ENCODE measurements at places on chromosomes 11 and 22. TPM values are rescaled to one million over a fixed set of nuclear protein-coding genes. Genes with fewer than 3 reads are reported as not detected.

The OR5P2 gene
- total RNA-seq = not detected

DNA sequence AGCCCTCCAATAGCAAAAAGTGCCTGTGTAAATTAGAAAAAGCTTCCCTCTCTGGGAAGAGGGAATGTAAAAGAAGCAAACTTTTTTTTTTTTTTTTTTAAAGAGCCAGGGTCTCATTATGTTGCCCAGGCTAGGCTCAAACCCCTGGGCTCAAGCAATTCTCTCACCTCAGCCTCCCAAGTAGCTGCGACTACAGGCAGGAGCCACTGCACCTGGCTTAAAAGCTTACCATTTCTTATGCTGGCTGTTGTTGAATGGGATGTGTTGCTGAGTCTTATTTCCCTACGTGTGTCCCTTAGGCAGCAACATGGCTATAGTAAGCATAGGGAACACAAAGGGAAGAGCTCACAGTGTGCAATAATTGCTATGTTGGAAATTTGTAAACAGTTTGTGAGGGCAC lies 225.5 kb upstream of the CCDC90B start:
- no peak overlapping the region for H3K4me3 ChIP-seq
- no peaks in the 10 kb centered on the region for H3K27me3 ChIP-seq
- no peak for DNase-seq
- no peaks in the 10 kb centered on the region for H3K4me1 ChIP-seq
- no peaks in the 10 kb centered on the region for H3K36me3 ChIP-seq

DNA sequence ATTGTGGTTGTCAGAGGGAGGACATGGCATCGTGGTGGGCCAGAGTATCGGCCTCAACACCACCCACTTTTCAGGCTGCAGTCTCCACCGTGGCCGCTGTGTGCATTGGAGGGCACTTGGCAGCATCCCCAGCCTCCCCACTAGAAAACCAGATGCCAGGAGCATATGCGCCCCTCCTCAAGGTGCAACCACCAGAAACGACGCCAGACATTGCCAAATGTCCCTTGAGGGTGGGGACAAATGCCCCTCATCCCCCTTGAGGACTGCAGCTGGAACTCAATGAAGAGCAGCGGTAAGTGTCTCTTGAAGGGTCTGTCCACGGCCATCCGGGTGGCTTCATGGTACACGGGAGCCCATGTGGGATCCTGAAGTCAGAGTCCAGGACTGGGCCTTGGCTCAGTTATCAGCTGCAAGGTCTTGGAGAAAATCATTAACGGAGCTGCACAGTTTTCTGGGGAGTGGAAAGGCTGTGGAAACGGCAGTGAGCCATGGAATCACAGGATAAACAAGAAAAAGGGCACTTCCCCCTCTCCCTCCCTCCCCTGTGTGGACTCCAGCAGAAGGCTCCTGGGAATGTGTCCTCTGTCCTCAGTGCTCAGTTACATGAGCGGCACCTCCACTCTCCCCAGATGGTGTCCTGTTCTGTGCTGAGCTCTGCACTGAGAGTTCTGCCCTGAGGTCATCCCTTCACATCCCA lies 324.4 kb upstream of the B3GAT1 start:
- H3K4me3 ChIP-seq = no peak overlapping the region
- no peaks in the 10 kb centered on the region for H3K4me1 ChIP-seq
- H3K27ac ChIP-seq = no peak overlapping the region
- no peaks in the 10 kb centered on the region for H3K36me3 ChIP-seq
- no peak for DNase-seq
- H3K27me3 ChIP-seq = no peaks in the 10 kb centered on the region

The DENND6B gene
- total RNA-seq = 3.1 TPM

The RFPL3 gene
- not detected for total RNA-seq

DNA sequence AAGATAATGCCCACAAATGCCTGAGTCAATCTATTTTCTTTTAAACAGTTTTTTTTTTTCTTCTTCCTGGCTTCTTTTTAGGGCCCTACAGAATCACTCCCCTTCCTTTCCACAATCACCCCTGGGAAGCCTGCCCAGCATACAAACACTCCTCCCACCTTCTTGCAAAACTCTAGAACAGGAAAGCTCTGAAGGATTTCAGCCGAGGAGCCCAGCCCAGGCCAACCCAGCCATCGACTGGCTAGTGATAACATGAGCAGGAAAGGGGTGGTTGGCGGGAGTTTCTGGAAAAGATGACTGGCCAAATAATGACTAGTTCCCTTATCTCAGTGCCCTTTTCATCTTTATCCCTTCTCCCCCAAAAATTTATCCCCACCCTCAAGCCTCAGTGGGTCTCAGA lies 68.2 kb downstream of the USP35 start:
- no peak overlapping the region for H3K27ac ChIP-seq
- no peaks in the 10 kb centered on the region for H3K27me3 ChIP-seq
- H3K4me3 ChIP-seq = no peak overlapping the region
- no peak for DNase-seq
- H3K4me1 ChIP-seq = no peaks in the 10 kb centered on the region
- H3K36me3 ChIP-seq = peaks cover 10% of the 10 kb centered on the region

The APOL5 gene
- not detected for total RNA-seq

The NXPE2 gene
- total RNA-seq = not detected

DNA sequence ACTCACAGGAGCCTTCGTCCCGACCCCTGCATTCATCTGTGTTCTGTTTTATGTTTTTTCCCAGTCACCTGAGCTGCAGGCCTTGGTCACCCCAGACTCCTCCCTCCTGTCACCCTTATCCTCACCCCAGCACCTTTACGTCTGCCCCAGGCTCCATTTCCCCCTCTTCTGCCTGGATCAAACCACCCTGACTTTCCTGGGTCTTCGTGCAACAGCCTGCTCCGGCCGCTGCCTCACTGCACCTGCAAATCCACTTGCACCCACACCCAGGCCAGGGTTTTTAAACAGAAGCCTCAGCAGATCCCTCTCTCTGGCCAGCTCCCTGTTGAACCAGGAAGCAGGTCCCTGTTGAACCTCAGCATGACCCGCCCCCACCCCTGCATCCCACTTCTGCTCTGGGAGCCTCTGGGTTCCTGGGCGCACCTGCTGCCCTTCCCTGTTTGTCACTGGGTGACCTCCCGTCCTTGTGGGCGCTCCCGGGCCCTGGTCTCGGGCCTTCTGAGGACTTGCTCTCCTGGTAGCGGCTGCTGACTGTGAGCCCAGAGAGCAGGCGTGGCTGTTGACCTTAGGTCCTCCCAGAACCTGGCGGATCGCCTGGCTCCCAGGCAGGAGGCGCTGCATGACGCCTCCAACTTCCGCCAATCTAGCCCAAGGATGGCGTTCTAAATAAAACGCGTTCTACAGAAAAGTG lies 12.8 kb downstream of the MAPK8IP2 start:
- no peak overlapping the region for H3K27ac ChIP-seq
- peaks cover 16% of the 10 kb centered on the region for H3K27me3 ChIP-seq
- no peak overlapping the region for H3K4me3 ChIP-seq
- peaks cover 14% of the 10 kb centered on the region for H3K4me1 ChIP-seq
- no peaks in the 10 kb centered on the region for H3K36me3 ChIP-seq

DNA sequence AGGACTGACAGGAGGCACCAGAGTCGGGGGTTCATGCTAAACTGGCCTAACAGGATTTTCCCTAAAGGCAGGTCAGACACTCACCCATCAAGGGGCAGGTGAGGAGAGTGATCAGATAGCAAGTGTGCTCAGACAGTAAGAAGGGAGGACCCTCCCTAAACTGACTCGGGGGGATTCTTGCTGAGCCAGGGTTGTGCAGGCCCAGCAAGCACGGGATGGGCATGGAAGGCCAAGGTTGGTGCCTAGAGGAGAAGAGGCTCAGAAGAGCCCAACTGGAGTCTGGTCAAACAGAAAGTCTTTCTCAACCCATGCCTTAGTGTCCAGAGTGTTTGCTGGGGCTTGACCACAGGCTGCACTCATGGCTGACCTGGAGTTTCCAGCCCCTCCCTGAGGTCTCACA lies 6.2 kb upstream of the APOL1 start:
- H3K36me3 ChIP-seq = peaks cover 8% of the 10 kb centered on the region
- peaks cover 4% of the 10 kb centered on the region for H3K4me1 ChIP-seq
- no peak overlapping the region for H3K4me3 ChIP-seq
- H3K27ac ChIP-seq = no peak overlapping the region
- DNase-seq = no peak
- H3K27me3 ChIP-seq = peaks cover 3% of the 10 kb centered on the region

DNA sequence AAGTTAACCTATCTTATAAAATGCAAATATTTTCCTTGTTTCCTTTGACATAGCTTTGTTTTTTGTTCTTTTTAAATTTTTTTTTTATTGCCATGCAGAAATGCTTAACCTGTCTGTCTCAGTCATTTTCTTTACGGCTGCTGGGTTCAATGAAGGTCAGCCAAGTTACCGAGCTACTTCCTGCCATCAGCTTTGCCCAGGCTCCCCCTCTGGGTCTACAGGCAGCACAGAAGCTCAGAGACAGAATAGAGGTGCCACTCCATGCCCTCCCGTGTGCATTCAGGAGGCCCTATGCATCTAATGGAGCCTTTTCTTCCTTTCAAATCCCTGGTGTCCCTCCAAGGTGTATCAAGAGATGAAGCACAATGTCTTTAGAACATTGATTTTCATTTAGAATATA lies 411.0 kb upstream of the NARS2 start:
- DNase-seq = no peak
- no peaks in the 10 kb centered on the region for H3K4me1 ChIP-seq
- H3K27me3 ChIP-seq = no peaks in the 10 kb centered on the region

The ANO9 gene
- 94.2 TPM for total RNA-seq

GRCh38 chr22:32202539-32203180 lies 2.2 kb downstream of the RFPL2 start:
- peak; percentile 38 for DNase-seq
- peaks cover 51% of the 10 kb centered on the region for H3K4me1 ChIP-seq
- peaks cover 20% of the 10 kb centered on the region for H3K27me3 ChIP-seq
- H3K36me3 ChIP-seq = no peaks in the 10 kb centered on the region
- no peak overlapping the region for H3K27ac ChIP-seq

The ELMOD1 gene
- total RNA-seq = not detected

The VSTM5 gene
- total RNA-seq = not detected

DNA sequence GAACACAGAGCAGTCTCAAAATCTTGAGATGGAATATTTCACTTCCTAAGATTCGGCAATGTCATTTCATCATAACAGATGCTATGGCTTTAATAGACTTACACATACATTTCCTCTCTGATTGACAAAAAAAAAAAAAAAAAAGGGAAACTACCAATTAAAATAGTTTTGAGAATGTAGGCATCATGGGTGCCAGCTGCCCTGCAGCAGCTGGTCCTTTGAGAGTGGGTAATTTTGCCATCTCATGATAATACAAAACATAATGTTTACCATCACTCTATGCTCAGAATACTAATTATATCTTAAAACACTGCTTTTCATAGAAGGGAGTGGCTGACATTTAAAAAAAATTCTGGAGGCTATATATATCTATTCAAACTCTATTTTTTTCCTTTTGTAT lies 775.6 kb upstream of the CCDC90B start:
- H3K27me3 ChIP-seq = no peaks in the 10 kb centered on the region
- no peak overlapping the region for H3K27ac ChIP-seq
- DNase-seq = no peak
- no peaks in the 10 kb centered on the region for H3K36me3 ChIP-seq
- H3K4me3 ChIP-seq = no peak overlapping the region
- H3K4me1 ChIP-seq = no peaks in the 10 kb centered on the region

DNA sequence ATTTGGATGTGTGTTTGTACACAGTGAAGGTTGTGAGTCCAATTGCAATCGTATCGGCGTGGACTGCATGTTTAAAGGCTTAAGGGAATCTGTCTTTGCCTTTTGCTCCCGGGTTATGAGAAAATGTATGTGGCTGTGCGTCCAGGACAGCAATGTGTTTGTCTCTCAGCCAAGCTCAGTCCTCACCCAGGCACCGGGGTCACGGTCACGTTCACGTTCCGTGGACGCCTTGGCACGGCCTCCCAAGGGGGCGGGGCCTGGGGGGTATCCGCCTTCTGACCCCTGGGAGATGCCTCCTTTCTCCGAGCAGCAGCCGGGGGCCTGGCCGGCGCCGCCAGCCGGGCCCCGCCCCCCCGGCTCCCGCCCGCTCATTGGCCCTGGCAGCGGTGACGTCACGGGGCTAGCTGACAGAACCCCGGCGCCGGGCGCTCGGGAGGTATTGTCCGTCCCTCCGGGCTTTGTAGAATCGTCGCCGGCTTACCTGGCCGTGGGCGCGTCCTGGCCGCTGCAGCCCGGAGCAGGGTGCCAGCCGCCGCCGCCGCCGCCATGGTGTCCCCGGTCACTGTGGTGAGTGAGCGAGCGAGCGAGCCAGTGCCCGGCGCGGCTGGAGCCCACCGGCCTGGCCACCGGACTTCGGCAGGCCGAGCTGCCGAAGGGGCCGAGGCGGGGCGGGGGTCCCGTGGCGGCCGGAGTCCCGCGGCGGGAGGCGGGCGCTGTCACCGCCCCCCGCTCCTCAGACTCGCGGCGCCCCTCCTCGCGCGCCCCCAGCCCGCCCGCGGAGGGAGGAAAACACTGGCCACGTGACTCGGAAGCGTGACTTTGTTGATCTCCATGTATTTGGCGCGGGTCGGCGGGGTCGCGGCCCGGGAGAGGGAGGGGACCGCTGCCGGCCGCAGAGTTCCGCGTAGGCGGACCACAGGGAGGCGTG lies at the start of gene TMEM86A:
Gene TMEM86A (plus strand): TSS at position 439 of the 928 bp plus-strand sequence. CDS start 108 bp downstream, at position 547.
- peaks cover 17% of the 10 kb centered on the region for H3K4me1 ChIP-seq
- peaks cover 18% of the 10 kb centered on the region for H3K27me3 ChIP-seq
- peak within 1 kb of the TSS; percentile 72 for H3K4me3 ChIP-seq
- DNase-seq = peak; percentile 91
- H3K27ac ChIP-seq = peak within 1 kb of the TSS; percentile 52
- H3K36me3 ChIP-seq = no peaks in the 10 kb centered on the region

GRCh38 chr22:28115426-28115825 lies 196.4 kb upstream of the PITPNB start:
- no peak for DNase-seq
- no peaks in the 10 kb centered on the region for H3K36me3 ChIP-seq
- H3K27me3 ChIP-seq = peaks cover 2% of the 10 kb centered on the region
- no peak overlapping the region for H3K27ac ChIP-seq
- H3K4me3 ChIP-seq = no peak overlapping the region

DNA sequence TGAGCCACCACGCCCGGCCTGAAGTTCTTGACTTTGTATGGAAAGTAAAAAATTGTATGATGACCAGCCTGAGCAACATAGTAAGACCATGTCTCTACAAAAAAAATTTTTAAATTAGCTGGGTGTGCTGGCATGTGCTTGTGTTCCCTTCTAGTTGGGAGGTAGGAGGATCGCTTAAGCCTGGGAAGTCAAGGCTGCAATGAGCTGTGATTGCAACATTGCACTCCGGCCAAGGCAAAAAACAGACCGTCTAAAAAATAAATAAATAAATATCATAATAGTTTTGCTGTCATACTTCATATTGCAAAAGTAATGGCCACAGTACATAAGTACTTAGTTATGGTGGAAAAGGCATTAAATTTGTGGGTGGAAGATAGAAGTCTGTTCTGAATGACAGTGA lies 3.4 kb downstream of the AGBL2 start:
- DNase-seq = no peak
- H3K27me3 ChIP-seq = no peaks in the 10 kb centered on the region
- peaks cover 7% of the 10 kb centered on the region for H3K36me3 ChIP-seq
- H3K27ac ChIP-seq = no peak overlapping the region
- no peak overlapping the region for H3K4me3 ChIP-seq
- H3K4me1 ChIP-seq = peaks cover 30% of the 10 kb centered on the region

The TNNI2 gene
- total RNA-seq = not detected

- DNase-seq = no peak
- no peak overlapping the region for H3K27ac ChIP-seq
- no peaks in the 10 kb centered on the region for H3K27me3 ChIP-seq
- H3K36me3 ChIP-seq = no peaks in the 10 kb centered on the region
Measured at GRCh38 chr22:48783821-48784266, 1043.8 kb downstream of the BRD1 start.

GRCh38 chr11:77542296-77542695 lies 47.5 kb upstream of the AQP11 start:
- no peaks in the 10 kb centered on the region for H3K4me1 ChIP-seq
- H3K36me3 ChIP-seq = no peaks in the 10 kb centered on the region
- peaks cover 3% of the 10 kb centered on the region for H3K27me3 ChIP-seq
- H3K27ac ChIP-seq = no peak overlapping the region
- no peak overlapping the region for H3K4me3 ChIP-seq
- DNase-seq = no peak

Measured in activated CD4-positive, alpha-beta T cell treated with anti-CD3 and anti-CD28 coated beads, Interleukin-2, amount 10 ng/mL, durations not matched to agents 7 days and 5 days (primary cell).